ENCODE measurements at places on chromosomes 1 and 21.

- DNase-seq = no peak
Measured at GRCh38 chr21:31173881-31174555, 135.7 kb upstream of the KRTAP19-8 start.

DNA sequence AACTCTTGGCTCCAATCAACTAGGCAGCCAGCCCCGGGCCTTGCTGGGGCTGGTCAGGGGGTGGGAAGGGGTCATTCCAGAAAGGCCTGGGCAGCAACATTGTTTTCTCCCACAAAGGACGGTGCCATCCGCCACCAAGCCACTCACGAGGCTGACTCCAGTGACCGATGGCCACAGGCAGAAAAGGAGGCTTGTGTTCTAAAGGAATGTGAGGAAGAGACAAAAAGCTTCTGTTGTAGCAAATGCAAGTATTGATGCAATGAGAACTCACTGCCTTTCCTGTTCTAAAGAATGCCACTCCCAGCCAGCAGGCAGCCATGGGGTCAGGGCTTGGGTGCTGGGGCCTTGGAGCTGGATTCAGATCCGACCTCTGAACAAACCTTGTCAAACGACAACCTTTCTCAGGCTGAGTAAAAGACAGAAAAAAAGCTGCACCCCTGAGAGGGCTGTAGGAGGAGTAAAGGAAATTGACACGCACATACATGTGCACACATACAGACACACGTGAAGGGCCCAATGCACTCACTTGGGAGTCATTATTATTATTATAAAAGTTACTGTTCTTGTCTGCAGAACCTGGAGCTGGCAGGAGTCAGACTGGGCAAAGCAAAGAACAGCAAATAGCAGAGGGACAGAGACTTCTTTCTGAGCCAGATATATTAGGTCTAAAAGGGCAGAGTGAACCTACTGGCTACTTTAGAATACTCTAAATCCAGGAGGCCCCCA lies 13.9 kb upstream of the PRMT2 start:
- no peak for DNase-seq

DNA sequence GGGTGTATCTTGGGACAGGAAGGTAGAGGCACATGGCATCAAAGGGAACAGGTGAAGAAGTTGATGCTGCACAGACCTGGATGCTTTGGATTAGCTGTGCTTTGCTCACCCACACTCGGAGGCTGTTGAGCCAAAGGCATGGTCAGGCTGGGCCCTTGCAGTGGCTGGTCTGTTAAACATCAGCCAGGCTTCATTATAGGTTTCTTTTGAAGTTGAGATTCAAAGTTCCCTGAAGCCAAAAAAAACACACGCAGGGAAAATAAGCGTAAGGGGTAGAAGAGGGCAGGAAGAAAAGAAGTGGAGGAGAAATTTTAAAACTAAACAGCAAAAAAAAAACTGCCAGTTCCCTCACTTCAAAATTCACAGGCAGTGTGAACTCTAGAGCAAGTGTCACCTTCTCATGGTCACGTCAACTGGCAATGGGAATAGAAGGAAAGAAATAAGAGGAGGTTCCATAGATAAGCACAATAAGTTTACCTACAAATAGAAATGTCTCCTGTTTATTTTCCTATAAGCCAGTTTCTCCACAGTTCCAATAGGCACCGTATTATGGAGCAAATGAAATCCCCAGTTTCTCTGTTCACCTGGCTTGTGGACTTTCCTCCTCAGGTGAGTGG lies 139.5 kb downstream of the PAPPA2 start:
- no peak for DNase-seq

- DNase-seq = no peak
Measured at GRCh38 chr21:36322083-36322424, 2.1 kb downstream of the MORC3 start.

DNA sequence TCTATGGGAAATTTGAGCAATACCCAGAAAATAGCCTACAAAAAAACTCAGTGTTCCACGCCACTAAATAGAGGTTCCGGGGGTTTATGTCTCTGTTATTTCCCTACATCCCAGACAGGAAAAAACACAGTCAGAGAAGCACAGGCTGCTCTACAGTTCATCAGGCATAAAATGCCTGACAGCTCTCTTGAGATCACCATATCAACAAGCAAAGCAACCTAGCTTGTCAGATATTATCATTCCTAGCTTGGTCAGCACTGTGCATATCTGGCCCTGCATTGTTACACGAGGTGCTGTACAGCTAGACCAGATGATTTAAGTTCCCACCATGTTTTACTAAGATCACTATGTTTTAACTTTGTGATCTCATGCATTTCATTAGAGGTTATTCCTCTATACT lies 172.6 kb downstream of the PTPRC start:
- DNase-seq = no peak

- no peak for DNase-seq
Measured at GRCh38 chr1:53398576-53399365, 60.4 kb upstream of the DMRTB1 start.

All from stimulated activated CD8-positive, alpha-beta memory T cell treated with anti-CD3 and anti-CD28 coated beads, Interleukin-15, amount 100 ng/mL, for 48 hours (primary cell).